Thoracic aorta endothelial cell (primary cell): ENCODE measurements at places on chromosomes 2 and 18. TPM values are rescaled to one million over a fixed set of nuclear protein-coding genes. Genes with fewer than 3 reads are reported as not detected.

The CFAP221 gene
- 0.27 TPM in 1 of 2 replicates, not detected in the other for total RNA-seq

The PMAIP1 gene
- total RNA-seq = 15.7 and 16.6 TPM in 2 replicates

The LHCGR gene
- not detected in 2 replicates for total RNA-seq

The ABCB11 gene
- total RNA-seq = 0.50 and 0.53 TPM in 2 replicates

The FOXI3 gene
- total RNA-seq = not detected in 2 replicates

The SCTR gene
- not detected in 2 replicates for total RNA-seq

The CYTIP gene
- total RNA-seq = 0.13 TPM in 1 of 2 replicates, not detected in the other

The KCNK3 gene
- not detected in 2 replicates for total RNA-seq

The DSC2 gene
- 0.14 TPM in 1 of 2 replicates, not detected in the other for total RNA-seq

The ITGA4 gene
- 3.7 and 4.0 TPM in 2 replicates for total RNA-seq

The RAB12 gene
- total RNA-seq = 90.4 and 117 TPM in 2 replicates

The SCRN3 gene
- total RNA-seq = 29.8 and 34.2 TPM in 2 replicates

The NOL4 gene
- total RNA-seq = not detected in 2 replicates

The PLB1 gene
- 0.50 and 0.53 TPM in 2 replicates for total RNA-seq

The SNRNP27 gene
- 53.8 and 73.1 TPM in 2 replicates for total RNA-seq

The IL37 gene
- not detected in 2 replicates for total RNA-seq

The MEP1B gene
- 0.13 TPM in 1 of 2 replicates, not detected in the other for total RNA-seq

The STPG4 gene
- 0.13 and 0.65 TPM in 2 replicates for total RNA-seq

The KCNG3 gene
- under 0.01 TPM in 1 of 2 replicates, not detected in the other for total RNA-seq

The RGPD4 gene
- not detected in 2 replicates for total RNA-seq

The ONECUT2 gene
- total RNA-seq = under 0.01 TPM in 2 replicates

The DUSP19 gene
- total RNA-seq = 2.4 TPM in 2 replicates
